ENCODE measurements at places on chromosomes 5 and 9.

GRCh38 chr5:177036443-177036842 is 13.9 kb downstream of the ZNF346 start:
- DNase-seq = no peak

DNA sequence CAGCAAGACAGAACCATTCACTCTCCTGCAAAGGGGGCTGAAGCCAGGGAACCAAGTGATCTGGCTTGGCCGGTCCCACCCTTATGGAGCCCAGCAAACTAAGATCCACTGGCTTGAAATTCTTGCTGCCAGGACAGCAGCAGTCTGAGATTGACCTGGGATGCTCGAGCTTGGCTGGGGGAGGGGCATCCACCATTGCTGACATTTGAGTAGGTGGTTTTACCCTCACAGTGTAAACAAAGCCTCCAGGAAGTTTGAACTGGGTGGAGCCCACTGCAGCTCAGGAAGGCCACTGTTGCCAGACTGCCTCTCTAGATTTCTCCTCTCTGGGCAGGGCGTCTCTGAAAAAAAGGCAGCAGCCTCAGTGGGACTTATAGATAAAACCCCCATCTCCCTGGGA is 60.5 kb downstream of the TNFSF8 start:
- DNase-seq = no peak

DNA sequence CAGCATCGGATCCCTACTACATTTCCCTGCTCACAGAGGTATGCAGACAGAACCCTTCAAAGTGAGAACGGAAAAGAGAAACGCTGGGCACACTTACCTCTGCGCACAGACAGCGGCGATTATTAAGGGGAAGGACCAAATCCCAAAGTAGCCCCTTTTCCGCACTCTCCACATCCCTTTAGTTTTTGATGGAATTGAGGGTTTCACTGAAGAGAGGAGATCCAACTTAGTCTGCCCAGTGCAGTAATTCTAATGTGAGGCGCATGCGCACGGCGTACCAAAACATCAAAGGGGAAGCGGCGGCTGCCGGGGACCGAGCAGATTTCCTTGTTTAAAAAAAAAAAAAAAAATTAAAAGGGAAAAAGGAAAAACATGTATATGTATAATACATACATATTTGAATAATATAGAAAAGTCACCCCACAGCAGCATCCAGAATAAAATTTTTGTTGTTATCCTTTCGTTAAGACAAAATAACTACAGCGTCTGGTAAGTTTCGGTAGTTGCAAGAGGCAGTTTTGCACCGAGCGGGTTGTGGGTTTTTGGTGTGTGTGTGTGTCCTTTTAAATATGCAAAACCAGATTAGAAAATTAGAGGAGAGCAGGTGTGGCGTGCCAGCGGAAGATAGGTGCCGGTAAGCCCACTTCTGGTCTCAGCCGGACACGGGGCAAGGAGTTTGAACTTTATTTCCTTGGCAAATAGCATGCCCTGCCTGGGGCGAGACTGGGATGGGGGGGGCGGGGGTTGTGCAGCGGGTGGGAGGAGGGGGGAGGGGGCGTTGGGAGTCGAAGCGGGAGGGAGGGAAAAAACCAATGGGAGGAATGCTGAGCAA is at the start of gene GABRB2:
TSS of gene GABRB2 (minus strand) at position 256 of the 832 bp plus-strand sequence. CDS start at position 174, 82 bp downstream.
- no peak for DNase-seq

- peak; percentile 37 for DNase-seq
Measured at GRCh38 chr5:108003178-108003577, 332.4 kb upstream of the EFNA5 start.

- DNase-seq = no peak
Measured at GRCh38 chr9:30329431-30329830, 2055.0 kb upstream of the ACO1 start.
